Chondrocyte (in vitro differentiated cells): ENCODE measurements at places on chromosomes 2 and 18. TPM values are rescaled to one million over a fixed set of nuclear protein-coding genes. Genes with fewer than 3 reads are reported as not detected.
A peak's percentile ranks its signal among the peaks of the same experiment; 100 is the strongest.

IL18RAP gene
- not detected in 3 replicates for total RNA-seq

ANKRD30B gene
- not detected in 3 replicates for total RNA-seq

CCDC74B gene
- total RNA-seq: 1.0 to 3.0 TPM (median 1.2 TPM) in 3 replicates

SGO2 gene
- 4.9 to 6.6 TPM (median 5.7 TPM) in 3 replicates for total RNA-seq

GALNT5 gene
- total RNA-seq: 14.2 to 30.0 TPM (median 14.4 TPM) in 3 replicates

CHN1 gene
- 18.4 to 66.1 TPM (median 23.1 TPM) in 3 replicates for total RNA-seq

OBSL1 gene
- 103 to 143 TPM (median 111 TPM) in 3 replicates for total RNA-seq

CNNM3 gene
- 10.2 to 14.0 TPM (median 10.4 TPM) in 3 replicates for total RNA-seq

FAP gene
- total RNA-seq: 163 to 205 TPM (median 171 TPM) in 3 replicates

DNA sequence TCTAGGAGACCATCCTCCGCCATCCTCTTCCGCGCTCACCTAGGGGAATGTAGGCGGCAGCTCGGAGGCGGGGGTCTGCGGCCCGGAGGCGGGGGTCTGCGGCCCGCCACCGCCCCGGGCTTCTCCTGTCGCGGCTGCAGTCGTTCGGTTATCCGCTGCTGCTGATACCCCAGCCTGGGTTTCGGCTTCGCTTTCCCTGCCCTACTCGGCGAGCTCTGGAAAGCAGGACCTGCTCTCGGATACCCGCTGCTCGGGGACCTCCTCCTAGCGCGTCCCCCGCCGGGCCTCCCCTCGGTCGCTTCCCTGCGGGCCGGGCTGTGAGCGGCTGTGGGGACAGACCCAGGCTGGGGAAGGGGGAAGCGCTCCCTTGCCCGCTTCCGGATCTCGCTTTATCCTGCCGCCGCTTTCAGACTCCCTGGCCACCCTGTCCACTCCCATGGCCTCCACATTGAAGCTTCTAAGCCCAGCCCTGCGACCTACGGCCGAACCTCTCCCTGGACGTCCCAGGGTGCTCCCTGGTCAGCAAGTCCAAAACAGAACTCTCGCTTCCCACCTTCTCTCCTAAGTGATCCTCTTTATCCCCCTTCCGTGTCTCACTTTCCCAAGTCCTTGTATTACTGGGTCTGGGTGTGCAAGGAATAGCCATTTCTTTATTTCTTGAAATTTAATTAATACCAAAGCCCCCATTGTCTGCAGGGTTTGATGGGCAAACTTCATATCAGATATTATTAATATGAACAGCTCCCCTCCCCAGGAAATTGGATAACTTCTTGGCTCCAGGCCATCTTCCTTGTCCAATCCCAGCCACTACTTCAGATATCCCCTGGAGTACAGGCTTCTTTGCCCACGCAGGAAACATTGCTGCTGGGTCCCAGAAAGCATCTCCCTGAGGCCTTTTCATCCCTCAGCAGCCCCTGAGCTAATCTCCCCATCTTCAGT, 769 bp downstream of the FKBP1B start:
- DNase-seq: no peak

- no peak for DNase-seq
Measured at GRCh38 chr2:97720746-97721145, 7.4 kb downstream of the ZAP70 start.

GRCh38 chr2:208175840-208176153, 12.4 kb upstream of the CRYGA start:
- no peak for DNase-seq

GRCh38 chr18:66638856-66639629, 35.2 kb upstream of the CDH19 start:
- DNase-seq: no peak

DNA sequence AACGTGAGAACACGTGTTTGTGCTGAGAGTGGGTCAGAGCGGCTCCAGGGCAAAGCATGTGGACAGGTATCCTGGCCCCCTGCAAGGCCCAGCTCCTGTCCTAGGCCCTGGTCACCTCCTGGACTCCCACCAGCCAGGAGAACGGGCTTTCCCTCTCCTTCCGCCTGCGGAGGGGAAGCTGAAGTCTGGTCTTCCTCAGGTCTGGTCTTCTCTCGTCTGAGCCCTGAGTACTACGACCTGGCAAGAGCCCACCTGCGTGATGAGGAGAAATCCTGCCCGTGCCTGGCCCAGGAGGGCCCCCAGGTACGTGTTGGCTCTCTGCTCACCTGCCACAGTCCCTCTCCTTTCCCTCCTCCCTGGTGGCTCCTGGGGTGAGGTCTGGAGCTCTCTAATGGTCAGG, 963 bp downstream of the GNLY start:
- DNase-seq: no peak

GRCh38 chr2:227834916-227835650, 21.4 kb downstream of the CCL20 start:
- no peak for DNase-seq

DNA sequence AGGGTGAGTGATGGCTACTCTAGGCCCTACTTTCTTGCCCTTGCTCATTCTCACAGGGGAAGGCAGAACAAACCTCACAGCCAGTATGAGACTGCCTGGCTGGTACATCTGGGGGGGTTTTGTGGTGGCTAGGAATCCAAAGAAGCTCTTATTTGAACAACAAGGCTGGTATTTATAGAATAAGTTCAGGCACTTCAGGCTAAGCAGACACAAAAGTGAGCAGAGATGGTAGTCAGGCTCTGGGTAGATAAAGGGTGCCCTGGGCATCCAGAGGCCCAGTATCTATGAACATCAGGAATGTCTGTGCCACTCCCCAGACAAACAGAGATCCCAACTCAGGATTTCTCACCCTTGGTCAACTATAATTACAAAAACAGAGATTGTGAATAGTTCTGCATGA, 57.2 kb upstream of the RTN4 start:
- DNase-seq: no peak

DNA sequence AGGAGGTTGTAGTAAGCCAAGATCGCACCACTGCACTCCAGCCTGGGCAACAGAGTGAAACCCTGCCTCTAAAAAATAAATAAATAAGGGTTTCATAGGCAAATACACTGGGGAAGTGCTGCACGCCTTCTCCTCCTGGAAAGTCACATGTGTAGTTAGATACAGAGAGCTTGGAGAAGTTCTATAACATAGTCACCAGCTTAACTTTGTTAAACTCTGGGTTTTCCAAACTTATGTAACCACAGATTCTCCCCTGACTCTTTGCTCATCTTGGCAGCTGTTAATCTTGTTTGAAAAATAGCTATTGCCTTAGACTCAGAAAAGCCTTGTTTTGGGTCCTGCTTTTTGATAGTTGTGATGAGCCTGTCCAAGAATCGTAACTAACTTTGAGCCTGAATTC, 25.2 kb downstream of the KIAA2012 start:
- no peak for DNase-seq

GRCh38 chr18:1017227-1018058, 112.8 kb downstream of the ADCYAP1 start:
- no peak for DNase-seq

DNA sequence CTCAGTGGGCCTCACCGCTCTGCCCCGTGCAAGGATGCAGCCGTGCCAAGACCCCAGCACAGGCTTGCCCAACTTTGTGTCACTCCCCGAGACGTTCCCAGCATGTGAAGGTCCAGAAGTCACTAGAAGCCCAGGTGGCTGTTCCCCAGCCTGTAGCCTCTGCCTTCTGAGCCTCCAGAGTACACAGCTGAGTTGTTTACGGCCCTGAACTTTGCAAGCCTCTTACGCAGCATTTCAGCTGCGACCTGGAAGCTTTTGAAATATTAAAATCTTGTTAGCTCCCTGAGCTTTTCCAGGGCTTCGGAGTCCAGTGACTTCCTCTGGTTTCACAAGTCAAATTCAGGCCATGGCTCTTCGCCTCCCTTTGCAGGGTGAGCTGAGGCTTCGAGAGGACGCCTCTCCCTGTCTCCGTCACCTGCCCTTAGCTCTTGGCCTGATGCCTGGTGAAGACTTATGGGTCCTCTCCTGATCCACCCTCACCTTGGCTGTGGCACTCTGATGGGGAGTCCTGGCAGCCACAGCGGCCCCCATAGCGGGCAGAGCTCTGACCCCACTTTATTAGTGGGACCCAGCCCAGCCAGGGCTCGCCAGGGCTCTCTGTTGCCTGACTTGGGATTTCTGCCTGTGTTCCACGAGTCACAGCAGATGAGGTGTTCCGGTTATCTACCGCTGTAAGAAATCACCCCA, 76.5 kb upstream of the HPCAL1 start:
- peak; percentile 62 for DNase-seq

DNA sequence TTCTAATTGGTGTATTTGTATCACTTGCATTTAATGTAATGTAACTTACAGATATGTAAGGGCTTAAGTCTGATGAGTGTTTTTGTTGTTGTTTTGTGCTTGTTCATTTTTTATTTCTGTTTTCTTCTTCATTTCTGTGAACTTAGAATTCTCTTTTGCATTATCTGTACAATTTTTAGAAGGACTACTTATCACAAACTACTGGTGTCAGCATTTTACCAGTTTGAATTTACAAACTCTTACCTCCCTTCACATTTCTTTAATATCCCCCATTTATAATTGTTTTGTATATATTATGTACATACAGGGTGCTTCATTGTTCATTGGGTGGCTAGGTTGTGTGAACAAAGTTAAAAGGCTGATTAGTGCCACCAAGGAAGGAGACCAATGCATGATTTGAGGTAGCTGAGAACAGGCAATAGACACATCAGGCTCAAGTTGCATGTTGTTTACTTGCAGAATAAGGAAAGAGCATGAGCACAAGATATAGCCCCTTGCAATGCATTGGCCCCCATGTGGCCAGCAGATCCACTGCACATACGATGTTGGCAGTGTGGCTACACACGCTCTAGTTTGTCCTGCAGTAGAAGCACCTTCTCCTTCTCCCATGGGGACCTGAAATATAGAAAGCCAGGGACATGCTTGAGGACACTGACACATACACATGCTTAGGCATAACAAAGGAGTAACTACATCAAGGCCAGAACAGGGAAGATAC, 198.2 kb downstream of the CD8B2 start:
- no peak for DNase-seq

GRCh38 chr18:47936952-47937351, 6.5 kb upstream of the SMAD2 start:
- DNase-seq: no peak

GRCh38 chr2:133842446-133842845, 274.2 kb upstream of the NCKAP5 start:
- DNase-seq: no peak

DNA sequence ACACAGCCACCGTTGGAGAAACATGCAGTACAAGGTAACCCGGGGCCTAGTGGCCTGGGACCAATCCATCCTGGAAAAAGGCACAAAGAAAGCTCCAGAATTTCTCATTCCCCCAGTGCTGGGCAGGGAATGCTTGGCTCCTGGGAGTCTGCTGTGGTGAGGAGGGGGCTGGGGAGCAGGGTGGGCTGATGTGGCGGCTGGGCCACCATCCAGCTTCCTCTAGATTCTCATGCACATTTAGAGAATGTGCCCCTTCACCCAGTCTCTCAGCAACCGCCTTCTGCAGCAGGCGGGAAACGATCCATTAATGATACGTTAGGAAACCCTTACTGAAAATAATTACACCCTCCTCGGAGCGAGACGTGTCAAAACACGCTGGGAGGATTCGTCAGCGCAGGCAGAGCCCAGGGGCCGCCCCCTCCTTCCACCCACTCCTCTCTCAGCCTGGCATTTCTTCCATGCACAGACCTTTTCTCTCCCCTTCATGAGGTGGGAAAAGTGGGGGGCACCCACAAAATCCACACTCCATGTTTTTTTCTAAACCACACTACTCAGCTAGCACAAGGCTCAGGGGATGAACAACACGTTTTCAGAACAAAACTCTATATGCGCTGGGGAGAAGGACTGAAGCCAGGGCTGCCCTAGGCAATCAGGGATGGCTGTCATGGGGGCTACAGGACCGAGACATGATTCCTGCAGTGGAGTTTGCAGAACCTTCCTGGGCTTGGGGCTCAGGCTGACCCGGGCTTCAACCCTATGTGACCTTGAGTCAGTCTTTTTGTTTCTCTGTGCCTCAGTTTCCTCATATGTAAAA, 56.1 kb upstream of the SMAD7 start:
- DNase-seq: peak; percentile 36

- DNase-seq: no peak
Measured at GRCh38 chr18:79857082-79857671, 59.4 kb downstream of the KCNG2 start.

GRCh38 chr2:208285853-208286252, 19.8 kb downstream of the PIKFYVE start:
- DNase-seq: no peak
